T-helper 2 cell (primary cell): ENCODE measurements at places on chromosomes 5 and 9.

GRCh38 chr9:77424993-77425392 lies 223.1 kb downstream of the GNA14 start:
- DNase-seq, result no peak

- peak; percentile 62 for DNase-seq
These were observed at the start of gene DOCK2 for GRCh38 chr5:169637085-169637548. DOCK2 (plus strand) TSS chr5:169637275; CDS start chr5:169637327, 52 bp downstream.

GRCh38 chr9:10272830-10273229 lies 340.0 kb downstream of the PTPRD start:
- no peak for DNase-seq

DNA sequence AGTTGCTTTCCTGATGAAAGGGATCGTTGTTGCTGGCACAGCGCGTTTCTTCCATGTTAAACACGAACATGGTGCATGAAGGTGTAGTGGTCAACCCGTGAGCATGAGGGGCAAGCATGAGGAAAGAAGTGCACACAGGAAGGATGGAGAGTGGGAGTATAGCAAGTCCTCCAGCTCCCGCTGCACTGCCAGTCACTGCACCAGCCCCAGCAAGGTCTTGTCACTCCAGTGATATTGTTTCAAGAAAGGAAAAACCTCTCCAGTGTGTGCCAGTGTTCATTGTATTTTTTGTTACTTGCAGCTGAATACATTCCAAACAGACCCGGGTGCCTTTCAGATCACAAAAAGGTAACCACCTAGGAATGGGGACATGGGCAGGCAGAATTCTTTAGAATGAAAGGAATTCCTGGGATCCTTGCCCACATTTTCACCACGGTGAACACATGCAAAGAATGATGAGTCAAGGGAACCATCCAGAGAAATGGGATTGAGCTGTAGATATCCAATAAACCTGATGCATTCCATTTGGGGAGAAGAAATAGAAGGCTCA lies 186.3 kb downstream of the AOPEP start:
- DNase-seq, result no peak

DNA sequence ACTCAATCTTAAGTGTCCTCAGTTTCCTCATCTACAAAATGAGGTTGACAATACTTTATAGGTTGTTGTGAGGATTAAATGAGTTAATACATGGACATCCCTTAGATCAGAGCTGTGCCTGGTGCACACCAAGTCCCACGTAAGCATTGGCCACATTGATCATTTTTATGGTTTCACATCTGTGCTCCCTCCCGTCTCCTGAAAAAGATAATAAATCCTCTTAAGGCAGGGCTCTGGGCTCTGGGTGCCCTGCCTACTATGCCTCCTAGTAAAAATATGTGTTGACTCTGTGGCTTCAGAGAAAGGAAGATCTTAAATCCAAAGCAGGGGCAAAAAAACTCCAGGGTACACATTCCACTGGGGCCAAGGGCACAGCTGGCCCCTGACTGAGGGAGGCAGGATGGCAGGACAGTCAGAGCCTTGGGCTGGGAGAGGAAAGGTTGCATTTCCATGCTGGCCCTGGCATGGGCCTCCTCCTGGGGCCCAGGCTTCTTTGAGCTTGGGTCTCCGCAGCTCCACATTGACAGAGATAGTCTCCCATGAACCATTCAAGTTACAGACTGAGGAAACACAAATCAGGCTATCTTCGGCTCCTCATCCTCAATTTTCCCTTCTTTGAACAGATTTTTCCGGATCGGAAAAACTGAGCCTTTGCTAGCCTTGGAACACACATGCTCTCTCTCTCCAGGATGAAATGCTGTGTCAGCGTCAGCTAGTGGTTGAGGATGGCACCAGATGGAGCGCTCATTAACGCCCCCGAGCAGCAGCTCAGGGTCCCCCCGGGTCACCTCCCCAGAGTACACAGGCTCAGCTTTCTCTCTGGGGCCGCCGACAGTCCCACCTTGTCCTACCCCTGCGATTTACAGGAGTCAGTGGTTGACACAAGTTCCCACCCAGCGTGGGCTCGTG lies 22.4 kb upstream of the KIF12 start:
- DNase-seq, result no peak
